M059J (cell line): ENCODE measurements at places on chromosomes 5 and 9. TPM values are rescaled to one million over a fixed set of nuclear protein-coding genes. Genes with fewer than 3 reads are reported as not detected.

DNA sequence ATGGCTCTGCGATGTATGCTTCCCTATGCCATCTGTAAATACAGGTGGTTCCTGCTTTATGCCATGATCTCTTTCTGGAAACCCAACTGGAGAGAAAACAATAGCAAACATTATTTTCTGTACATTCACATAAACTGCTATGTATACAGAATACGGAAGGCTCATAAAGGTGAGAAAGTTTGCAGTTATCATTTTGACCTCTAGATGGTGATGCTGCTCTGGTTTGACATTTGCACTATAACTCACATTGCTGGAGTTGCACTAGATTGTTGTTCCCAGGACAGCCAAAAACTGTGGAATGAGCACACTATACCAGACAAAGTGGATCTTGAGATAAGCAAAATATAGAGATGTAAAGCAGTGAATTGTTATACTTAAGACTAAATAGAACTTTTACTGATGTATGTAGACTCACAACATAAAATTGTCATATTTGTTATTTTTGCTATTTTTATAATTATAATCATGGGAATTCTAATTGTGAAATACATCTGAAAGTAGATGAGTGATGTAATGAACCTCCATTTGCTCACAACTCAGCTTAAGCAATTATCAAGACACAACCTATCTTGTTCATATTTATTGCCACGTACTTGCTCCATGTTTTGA lies 246.5 kb downstream of the PTPRD start:
- peak; percentile 11 for DNase-seq

GRCh38 chr5:72539038-72539437 lies 31.8 kb upstream of the ZNF366 start:
- DNase-seq, result no peak

The SPOCK1 gene
- 25.5 and 29.1 TPM in 2 replicates for total RNA-seq

The PLPP7 gene
- 2.6 and 3.4 TPM in 2 replicates for total RNA-seq

GRCh38 chr9:19020886-19021455 lies 12.0 kb downstream of the SAXO1 start:
- DNase-seq, result no peak

The IFNA21 gene
- not detected in 2 replicates for total RNA-seq

The GNA14 gene
- 0.42 TPM in 1 of 2 replicates, not detected in the other for total RNA-seq
